ENCODE measurements at places on chromosomes 2 and 18.

DNA sequence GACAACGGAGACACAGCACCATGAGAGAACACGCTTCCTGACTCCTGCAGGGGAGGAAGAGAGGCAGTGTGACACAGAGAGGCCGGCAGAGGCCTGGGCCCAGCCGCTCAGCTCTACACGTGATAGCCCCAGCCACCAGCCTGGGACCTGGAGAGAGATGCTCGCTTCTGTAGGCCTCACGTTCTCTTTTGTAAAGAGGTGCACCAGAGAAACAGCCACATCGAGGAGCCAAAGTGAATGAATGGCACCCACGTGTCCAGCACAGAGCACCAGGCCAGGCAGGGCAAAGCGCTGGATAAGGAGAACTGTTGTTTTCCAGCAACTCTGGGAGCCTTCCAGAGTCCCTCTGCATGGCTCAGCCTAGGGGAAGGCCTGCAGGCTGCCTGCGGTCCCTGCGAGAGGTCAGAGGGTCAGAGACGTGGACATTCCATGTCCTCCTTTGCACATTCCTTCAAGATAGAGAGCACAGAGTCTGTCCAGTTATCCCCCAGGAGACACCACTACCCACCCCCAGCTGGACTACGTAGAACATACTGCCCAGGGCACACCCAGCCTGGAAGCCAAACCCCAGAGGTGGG lies 14.2 kb downstream of the LIMS2 start:
- DNase-seq, result no peak

GRCh38 chr2:233037078-233037477 lies 4.6 kb downstream of the NEU2 start:
- DNase-seq, result no peak

- DNase-seq, result no peak
Observed at GRCh38 chr2:33620-34019, 12.7 kb downstream of the FAM110C start.

GRCh38 chr2:195537811-195538210 lies 119.2 kb upstream of the SLC39A10 start:
- DNase-seq, result no peak
